ENCODE measurements at places on chromosomes 11 and 22.

DNA sequence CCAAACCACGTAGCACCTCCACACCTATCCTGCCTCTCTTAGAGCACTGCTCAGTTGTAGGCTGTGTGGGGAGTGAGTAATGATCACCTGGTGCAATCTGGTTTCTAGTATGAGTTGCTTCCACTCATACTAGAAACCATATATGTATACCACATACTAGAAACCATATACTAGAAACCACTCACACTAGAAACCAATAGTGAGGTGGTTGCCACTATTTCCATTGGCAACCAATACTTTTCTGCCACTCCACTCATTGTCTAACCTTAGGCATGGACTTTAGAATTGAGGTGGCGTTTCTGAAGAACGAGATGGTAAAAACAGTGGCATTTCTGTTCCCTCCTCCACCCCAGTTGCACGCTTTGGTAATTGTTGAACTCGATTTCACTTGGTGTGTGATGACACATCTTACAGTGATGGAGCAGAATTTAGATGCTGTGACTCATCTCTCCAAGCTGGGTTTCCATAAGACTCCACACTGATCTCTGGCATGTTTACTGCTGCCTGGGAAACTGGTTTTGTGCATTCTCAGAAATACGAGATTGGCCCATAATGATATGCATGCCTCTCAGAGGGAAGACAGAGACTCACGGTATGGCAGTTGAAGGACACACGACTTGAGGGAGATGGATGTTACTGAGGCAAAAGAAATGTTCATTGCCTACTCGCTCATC lies 82.9 kb downstream of the KIRREL3 start:
- DNase-seq, result no peak

GRCh38 chr22:46159777-46160176 lies 9.5 kb downstream of the PPARA start:
- DNase-seq, result no peak

GRCh38 chr22:18987765-18988164 lies 51.7 kb upstream of the PRODH start:
- no peak for DNase-seq

DNA sequence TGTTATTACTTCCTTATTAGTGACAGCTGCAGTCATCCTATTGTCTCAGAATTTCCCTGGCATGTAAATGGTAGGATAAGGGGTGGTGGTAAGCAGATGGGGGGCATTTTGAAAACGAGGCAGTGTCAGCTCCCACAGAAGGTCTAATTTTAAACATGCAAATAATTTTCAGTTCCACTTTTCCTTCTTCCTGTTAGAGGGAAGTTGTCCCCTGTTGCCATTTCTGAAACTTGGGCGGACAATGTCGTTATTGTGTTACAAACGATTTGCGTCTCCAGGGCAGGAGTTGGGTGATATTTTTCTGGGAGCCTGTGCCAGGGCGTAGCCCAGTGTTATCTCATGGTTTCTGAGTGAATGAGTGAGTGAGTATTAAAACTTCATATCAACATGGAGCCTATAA lies 7.4 kb downstream of the PTPRJ start:
- DNase-seq, result no peak

- no peak for DNase-seq
Measured at GRCh38 chr11:3119141-3119821, 45.8 kb downstream of the OSBPL5 start.

- DNase-seq, result no peak
Measured at GRCh38 chr11:27619039-27619574, 81.1 kb downstream of the BDNF start.

- no peak for DNase-seq
Measured at GRCh38 chr11:87440076-87440770, 402.5 kb downstream of the TMEM135 start.

- no peak for DNase-seq
Measured at GRCh38 chr11:36478700-36479329, 31.3 kb downstream of the TRAF6 start.

DNA sequence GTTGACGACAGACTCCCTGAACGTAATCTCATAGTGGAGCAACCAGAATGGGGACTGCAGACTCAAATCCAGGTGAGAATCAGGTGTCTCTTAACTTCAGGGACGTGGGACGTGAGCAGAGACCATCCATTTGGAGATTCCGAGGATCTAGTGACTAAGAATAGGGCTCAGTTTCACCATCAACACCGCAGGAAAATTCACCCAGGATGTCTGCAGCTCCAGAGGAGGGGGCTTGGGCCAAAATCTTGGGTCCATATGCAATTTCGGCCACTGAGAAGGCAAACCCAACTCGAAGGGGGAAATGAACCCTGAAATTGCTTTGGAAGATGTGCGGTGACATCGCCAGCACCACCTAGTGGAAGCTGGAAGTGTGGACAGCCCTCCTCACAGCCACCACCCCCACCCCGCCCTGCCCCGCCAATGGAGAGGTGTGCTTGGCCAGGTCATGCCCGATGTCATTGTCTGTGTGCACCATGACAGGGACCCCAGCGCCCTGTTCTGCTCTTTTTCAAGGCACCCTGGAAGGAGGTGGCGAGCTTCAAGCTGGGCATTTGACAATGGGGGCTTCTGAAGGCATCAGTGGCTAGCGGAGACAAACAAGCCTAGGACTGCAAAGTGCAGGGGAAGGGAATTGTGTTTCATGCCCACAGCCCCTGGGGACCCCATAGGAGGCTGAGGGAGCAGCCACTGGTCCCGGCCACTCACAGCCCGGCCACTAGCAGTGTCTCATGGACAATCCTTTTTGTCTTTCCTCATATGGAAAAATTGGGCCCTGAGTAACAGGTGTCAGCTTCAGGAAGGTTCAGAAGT lies 24.8 kb downstream of the APOL1 start:
- peak; percentile 72 for DNase-seq

- DNase-seq, result peak; percentile 31
Measured at GRCh38 chr11:27282806-27283205, 80.2 kb downstream of the CCDC34 start.

DNA sequence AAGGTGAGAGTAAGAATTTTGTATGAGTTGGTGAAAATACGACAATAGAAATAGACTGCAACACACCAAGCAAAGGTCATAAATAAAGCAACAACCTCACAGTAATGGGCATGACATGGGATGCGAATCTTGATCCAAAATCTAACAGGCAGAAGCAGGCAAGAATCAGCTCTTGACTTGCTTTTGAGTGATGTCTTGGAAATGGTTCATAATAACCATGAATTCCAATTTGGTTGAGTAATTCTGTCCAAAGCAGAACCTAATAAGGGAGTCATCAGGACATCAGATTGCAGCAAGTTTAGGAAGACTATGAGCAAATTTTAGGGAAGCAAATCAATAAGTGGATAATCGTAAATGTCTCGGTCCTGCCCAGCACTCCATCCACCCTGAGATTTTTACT lies 224.0 kb upstream of the ISX start:
- DNase-seq, result no peak

GRCh38 chr22:41327124-41327523 lies 25.8 kb downstream of the ZC3H7B start:
- DNase-seq, result no peak

DNA sequence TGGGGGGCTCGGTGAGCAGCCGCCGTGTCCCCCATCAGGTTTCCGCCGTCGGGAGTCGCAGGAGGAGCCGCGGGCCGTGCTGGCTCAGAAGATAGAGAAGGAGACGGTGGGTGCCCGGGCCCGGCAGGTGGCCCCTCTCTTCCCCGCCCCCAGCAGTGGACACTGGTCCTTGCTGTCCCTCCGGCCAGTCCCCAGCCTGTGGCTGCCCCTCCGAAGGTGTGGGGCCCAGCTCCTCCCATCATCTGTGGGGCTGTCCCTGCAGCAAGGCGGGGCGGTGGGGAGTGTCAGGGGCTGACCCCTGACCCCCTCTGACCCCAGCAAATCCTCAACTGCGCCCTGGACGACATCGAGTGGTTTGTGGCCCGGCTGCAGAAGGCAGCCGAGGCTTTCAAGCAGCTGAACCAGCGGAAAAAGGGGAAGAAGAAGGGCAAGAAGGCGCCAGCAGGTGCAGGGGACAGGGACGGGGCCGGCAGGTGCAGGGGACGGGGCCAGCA lies 15.3 kb downstream of the EPS8L2 start:
- DNase-seq, result no peak

DNA sequence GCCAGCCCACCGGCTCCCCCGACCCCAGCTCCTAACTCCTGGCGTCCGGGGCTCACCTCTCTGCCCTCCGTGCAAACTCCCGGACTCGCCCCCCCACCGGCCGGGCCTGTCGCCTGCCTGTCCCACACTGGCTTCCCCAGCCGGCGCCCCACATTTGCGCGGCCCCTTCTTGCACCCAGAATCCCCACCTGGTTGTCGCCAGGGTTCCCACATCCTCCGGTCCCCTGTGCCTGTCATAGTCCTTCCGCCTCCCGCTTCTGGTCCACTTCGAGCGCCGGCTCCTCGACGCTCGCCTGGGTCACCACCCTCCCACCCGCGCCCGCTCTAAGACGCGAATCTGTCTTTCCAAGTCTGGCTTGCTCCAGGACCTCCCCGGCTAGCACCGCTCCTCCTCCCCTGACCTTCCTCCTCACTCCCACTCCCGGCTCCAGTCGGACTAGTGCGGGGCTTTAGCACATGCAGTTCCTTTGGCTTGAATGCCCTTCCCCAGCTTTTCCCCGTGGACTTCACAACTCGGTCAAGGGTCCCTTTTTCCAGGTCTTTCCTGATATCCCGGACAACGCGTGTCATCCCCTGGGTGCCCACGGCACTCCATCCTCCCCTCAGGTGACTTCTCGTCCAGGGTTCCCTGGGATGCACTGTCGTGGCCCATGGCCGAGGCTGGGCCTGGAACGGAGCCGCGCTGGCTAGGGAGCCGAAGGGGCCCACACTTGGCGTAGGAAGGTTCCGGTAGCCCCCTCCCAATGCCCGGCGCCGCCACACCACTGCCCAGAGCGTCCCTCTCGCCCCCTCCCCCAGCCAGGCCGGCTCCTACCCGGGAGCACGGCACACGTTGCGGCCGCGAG lies 635 bp downstream of the SCARF2 start:
- DNase-seq, result peak; percentile 49

DNA sequence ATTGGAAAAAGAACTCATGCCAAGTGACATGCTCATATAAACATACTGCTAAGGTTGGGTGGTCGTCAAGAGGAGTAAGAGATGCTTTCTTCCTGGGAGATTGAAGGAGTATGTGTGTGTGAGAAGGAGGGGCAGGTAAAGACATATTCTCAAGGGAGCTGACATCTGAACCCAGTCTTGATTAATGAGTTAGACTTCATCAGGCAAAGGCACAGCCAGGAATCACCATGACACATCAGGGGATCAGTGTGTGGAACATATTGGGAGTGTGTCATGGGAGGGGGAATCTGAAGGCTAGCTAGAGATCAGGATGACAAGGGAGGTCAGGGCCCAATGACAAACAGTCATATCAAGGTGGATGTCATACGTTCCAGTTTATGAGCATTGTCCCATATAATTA lies 14.9 kb downstream of the CNTF start:
- no peak for DNase-seq

DNA sequence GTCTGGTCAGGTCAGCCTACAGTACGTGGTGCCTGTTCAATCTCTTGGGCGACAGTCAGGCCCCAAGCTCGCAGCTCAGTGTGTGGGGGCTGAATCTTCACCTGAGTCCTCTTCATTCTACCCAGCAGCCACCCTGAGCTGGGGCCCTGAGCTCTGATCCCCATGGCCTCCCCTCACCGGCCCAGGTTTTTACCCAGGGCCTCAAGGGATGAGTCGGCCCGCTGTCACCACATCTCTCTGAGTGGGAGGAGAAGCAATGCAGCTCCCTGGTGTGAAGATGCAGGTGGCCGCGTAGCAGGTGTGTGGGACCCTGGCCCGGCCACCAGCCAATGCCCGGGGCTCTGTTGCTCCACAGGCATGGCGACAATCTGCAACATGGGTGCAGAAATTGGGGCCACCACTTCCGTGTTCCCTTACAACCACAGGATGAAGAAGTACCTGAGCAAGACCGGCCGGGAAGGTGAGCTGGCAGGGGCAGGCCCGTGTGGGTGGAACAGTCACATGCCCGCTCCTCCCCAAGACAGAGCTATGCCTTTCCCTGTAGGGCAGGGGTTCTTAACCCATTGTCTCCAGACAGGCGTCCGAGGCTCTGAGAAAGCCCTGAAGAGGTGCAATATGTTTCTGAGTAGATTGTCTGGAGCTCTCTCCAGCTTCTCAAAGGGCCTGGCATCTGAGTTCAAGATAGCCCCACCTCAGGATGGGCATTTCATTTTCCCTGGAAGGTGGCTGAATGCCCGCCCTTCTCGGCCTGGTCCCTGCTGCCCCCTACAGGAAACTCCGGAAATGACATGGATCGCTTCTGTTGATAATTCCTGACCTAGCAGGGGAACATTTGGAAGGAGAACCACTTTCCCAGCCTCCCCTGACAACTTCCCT lies 26.9 kb downstream of the POLR3H start:
- DNase-seq, result peak; percentile 72

DNA sequence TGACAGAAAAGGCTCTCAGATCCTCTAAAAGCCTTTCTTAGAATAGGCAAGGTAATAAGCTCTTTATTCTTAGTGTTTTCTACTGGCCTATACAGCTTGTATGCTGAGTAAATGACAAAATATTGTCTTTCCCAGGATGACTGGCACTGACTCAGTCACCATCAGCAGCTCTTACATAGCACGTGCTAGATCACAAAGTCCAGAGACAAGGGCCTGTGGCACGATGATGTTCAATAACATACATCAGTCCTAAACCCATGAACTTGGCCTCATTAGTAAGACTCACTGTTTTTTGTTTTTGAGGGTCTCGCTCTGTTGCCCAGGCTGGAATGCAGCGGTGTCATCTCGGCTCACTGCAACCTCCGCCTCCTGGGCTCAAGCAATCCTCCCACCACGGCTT lies 42.7 kb downstream of the CELF1 start:
- DNase-seq, result no peak

GRCh38 chr22:27028093-27028492 lies 370.7 kb downstream of the MIAT start:
- no peak for DNase-seq

DNA sequence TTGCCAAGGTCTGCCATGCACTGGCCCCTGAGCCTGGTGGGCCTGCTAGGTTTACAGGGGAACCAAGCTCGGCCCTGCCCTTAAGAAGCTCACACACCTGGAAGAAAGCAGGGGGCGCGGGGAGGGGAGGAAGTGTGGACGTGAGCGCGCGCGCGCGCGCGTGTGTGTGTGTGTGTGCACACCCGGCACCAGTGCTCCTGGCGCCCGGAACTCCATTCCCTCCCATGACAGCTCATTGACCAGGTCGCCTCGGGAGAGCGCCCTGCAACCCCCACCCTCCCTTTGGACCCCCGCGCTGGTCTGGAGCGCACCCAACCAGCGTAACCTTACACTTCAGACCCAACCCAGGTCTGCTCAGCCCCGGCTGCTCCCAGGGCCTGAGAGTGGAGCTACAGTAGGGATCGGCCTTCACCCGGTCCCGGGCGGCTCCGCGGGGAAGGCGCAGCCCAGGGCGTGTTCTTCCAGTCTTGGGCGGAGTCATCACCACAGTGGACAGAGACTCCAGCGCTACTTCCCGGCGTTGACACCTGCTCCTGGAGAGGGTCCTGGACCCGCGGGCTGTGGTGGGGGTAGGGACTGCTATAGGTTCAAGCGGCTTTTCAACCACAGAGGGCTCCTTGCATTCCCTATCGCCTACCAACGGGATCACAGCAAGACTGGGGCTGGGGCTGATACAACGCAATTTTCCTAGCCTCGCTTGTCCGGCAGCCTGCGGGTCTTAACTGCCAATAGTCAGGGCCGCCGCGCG lies 1.5 kb downstream of the GALNT18 start:
- peak; percentile 75 for DNase-seq
